IMR-90 (cell line): ENCODE measurements at places on chromosomes 13 and 19. TPM values are rescaled to one million over a fixed set of nuclear protein-coding genes. Genes with fewer than 3 reads are reported as not detected.

The PROSER3 gene
- 3.3 and 5.4 TPM in 2 replicates for total RNA-seq

GRCh38 chr13:37645181-37645740 is 46.7 kb upstream of the POSTN start:
- no peak for DNase-seq

The IGFL2 gene
- not detected in 2 replicates for total RNA-seq

The MVB12A gene
- 13.8 and 13.9 TPM in 2 replicates for total RNA-seq
